ENCODE measurements at places on chromosomes 1 and 21.

DNA sequence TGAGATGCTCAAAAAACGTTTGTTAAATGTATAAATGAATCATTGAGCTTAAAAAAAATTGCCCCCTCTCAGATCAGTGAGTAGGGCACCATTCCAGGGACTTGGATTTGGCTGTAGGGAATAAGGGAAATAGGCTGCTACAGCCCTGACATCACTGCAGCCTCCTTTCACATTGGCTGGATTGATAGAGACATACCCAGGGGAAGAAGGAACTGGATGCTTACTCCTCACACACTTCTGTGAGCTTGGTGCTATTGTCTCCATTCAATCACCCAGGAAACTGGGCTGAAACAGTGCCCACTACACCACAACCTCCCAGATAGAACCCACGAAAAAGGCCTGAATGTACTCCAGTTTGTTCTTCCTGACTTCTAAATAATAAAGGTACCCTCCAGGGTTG, 87.2 kb downstream of the TGFBR3 start:
- no peak for DNase-seq

GRCh38 chr1:53526451-53527101, 67.4 kb downstream of the DMRTB1 start:
- no peak for DNase-seq

DNA sequence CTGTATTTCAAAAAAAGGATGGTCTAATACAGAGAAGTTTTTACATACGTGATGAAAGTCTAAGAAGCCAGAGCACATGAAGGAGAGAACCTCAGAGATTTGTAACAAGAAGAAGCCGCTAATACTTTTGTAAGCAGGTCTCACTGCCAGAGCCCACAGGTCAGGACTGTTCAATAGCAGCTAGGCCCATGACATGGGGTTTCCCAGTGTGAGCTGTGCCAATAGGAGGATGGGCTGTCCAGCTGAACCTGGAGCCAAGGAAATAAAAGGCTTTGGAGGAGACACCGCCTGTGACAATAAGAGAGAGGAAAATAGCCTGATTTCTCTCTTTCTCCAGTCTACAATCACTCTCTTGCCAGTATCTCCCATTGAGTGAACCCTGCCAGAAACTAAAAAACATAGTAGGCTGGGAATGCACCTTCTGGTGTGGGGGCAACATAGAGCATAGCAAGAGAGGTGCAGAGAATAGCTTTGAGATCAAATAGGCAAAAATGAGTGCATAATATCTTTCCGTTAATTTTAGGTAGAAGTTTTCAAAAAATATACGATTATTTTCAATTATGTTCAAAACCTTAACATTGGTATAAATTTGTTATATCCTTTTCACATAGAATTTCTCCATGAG, 360.3 kb downstream of the NEGR1 start:
- no peak for DNase-seq

GRCh38 chr1:159275891-159276290, 26.2 kb upstream of the FCER1A start:
- DNase-seq, result no peak

DNA sequence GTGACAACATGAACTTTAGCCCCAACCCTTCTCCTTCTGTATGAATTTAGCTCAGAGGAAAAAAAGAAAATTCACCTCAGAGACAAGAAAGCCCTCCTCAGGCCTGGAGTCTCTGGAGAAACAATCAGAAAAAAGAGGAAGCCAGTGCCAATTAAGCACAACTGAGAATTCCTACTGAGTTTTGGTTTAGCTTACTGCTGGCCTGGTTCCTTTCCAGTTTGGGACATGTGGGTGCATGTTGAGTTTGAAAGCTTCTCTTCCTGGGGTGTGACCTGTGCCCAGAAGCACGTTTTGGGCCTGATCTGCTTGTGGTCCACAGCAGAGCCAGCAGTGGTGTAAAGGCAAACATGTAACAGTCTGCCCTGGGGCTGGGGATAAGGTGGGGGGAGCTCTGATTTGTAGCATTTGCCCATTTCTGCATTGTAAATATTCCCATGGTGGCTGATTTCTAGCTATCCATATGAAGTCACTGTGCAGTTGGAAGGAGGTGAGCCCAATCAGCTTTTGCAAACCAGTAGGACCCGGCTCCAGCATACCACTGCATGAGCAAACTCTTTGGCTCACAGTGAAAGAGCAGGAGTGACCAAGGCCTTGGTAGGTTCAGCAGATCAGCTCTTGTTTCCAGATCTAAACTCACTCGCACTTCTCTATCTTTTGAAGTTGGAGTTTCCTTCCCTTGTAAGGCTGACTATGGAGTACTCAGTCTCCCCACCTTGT, 4.7 kb upstream of the THEM5 start:
- DNase-seq, result no peak

GRCh38 chr1:90135286-90135685, 140.4 kb downstream of the ZNF326 start:
- no peak for DNase-seq

GRCh38 chr21:32603131-32603530, 9.0 kb downstream of the CFAP298 start:
- no peak for DNase-seq
